Renal pelvis (tissue), 12 donors: ENCODE measurements at places on chromosomes 5 and 9.

GRCh38 chr5:120683580-120683979 is 219.5 kb downstream of the PRR16 start:
- no peak for DNase-seq

DNA sequence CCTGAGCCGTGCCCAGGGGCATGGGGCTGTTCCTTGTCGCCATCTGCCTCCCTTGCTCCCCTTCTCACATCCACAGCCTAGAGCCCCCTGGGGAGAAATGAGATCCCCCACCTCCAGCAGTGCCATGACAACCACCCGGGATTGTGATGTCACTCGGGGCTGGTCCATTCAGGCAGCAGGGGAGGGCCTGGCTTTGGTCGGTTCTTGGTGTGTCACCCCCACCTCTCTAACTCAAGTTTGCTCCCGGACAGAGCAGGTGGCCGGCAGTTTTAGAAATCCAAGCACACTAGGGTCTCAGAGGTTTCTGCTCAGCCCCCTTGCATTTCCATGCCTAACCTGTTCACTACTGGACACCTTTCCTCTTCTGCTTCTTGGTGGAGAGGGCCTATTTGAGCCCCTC is at the start of gene ACTL7B:
TSS of gene ACTL7B (minus strand) at position 99 of the 400 bp plus-strand sequence. CDS start at position 43, 56 bp downstream.
- no peak for DNase-seq

GRCh38 chr5:74017112-74017511 is 391.1 kb downstream of the ARHGEF28 start:
- DNase-seq = no peak

GRCh38 chr9:28332648-28333047 is 759.4 kb upstream of the C9orf72 start:
- DNase-seq = no peak

DNA sequence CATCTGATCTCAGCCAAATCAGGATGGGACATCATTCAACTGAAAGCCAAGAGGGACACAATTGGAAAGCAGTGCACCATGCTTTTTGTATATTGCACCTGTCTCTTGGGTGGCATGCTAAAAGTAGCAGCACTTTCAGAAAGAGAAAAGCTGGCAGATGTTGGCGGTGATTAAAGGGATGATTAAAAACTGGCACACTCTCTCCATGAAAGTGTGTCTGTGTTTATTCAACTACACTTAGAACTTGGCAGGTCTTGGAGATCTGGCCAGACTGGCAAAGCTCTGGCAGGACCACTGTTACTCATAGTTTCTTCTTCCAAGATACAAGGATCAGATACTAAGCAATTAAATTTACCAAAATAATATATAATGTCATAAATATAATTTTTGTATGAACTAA is 112.9 kb upstream of the ELAVL2 start:
- no peak for DNase-seq

DNA sequence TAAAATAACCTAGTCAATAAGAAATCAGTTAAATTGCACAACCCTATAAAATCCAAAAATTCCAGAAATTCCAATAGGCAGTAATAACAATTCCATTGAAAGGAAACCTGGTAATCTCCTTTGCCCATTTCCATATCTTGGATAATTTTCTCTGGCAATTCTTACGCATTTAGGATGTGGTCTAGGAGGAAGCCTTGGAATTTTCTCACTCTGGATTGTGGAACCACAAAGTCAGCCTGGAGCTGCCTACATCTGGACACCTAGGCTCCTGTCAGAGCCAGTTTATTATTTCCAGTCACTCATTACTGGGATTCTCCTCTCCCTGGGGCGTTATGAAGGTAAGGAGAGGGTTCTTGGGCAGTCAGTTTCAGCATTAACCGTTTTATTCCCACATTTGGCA is 40.3 kb upstream of the GNE start:
- no peak for DNase-seq

- DNase-seq = no peak
Observed at GRCh38 chr5:132601071-132601728, 44.4 kb downstream of the RAD50 start.

- no peak for DNase-seq
Observed at GRCh38 chr9:113652355-113653152, 189.0 kb downstream of the RGS3 start.

DNA sequence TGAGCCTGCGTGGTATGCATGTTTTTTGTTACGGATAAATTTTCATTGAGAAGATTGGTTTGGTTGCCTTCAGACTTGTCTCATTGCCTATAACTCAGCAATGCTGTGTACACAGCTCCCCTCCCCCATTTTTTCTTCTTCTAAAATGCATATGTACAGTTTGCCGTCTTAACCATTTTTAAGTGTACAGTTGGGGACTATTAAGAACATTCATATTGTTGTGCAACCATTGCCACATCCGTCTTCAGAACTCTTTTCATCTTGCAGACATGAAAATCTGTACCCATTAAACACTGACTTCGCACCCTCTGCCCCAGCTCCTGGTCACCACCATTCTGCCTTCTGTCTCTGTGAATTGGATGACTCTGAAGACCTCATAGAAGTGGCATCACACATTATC is 6.2 kb downstream of the EXOC3 start:
- no peak for DNase-seq

DNA sequence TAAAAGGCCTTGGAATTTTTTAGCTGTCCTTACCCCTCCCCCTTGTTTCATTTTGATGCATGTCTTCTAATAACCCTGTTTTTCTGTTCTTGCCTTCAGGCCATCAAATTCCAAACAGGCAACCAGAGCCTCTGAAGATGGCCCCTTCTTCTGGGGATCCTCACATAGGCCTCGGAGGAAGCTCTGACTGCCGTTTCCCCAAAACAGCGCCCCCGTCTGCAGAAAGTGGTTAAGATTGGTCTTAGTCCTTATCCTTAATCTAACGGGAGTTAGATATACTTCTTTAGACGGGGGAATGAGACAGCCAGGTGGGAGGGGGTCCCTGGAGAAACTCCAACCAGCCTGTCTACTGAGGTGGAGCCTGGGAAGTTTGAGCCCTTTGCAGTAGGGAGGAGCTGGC is 226.3 kb upstream of the ZNF608 start:
- DNase-seq = no peak

DNA sequence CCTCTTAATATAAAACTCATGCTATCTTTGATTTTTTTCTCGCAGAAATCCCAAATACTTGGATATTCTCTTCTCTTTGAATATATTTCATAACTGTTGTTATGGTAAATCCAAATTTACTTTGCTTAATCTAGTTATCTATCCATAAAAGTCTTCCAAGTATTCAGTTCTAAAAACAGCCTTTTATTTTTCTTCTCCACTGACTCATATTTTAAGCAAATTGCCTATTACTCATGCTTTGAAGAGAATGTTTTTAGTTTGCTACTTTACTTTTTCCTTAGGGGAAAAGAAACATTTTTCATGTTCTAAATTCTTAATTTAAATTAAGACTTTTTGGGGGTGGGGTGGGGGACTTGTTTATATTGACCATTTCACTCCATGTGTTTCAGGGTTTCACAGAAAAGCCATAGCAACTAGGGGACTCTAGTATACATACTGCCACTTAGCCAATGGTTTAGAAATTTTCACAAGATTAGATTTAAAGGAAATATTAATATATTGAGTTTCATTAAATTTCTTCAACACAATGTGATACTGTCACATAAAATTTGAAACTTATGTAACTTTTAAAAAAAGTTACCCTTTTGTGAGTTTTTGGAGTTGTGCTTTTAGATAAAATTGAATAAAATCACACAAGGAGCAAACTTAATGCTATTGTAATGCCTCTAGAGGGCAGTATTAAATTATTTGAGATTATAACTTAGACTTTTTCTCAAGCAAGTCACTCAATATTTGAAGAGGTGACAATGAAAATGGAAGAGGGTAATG is 545.8 kb upstream of the ARRDC3 start:
- peak; percentile 8 for DNase-seq

DNA sequence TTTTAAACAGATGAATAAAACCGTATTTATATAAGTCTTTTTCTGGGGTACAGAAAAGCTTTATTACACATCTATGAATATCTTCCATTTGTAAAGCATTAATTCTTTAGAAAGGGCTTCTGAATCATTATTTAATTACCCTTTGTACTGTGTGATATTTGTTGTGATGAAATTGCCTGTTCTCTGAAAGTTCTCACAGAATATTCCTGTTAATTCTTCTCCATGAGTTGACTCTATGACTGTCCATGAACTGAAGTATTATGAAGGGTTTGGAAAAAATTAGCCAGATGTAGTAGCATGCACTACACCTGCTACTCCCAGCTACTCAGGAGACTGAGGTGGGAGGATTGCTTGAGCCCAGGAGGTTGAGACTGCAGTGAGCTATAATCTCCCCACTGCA is 127.0 kb downstream of the MAN2A1 start:
- no peak for DNase-seq

DNA sequence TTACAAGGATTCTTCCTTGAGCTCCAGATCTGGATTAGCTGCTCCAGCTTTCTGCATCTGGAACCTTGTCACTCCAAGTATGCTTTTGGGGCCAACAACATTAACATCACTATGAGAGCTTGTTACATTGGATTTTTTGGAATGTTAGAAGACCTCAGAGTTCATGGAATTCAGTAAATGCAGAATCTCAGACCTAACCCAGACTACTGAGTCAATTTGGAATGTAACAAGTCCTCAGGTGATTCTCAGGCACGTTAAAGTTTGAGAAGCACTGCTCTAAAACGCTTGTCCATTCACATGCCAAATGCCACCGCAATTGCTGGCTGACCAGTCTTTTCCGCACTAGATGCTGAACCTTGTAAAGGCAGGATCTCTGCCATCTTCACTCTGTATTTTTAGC is 251.4 kb upstream of the TRIM32 start:
- DNase-seq = no peak

GRCh38 chr5:172906436-172906835 is 52.8 kb upstream of the RPL26L1 start:
- DNase-seq = no peak

DNA sequence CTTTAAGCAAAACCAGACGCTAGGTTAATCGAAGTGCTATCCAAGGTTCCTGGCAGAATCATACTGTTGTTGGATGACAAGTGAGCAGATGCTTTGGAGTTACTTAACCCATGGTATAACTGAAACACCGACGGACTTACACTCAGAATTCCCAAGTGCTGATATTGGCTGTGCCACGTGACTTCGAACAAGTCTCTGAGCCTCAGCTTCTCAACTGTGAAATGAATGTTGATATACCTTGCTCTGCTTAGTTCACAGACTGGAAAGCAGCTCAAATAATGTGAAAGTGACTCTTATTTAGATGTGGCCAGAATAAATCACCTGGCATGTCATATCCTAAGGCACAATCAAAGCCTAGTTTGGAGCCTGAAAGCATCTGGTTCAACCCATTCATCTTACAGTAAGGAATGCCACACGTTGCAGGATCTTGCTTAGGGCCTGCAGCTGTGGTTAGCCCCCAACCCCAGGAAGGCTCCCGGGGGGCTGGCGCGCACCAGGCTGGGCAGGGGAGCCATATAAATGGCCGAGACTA is 759 bp downstream of the GEMIN5 start:
- DNase-seq = no peak

DNA sequence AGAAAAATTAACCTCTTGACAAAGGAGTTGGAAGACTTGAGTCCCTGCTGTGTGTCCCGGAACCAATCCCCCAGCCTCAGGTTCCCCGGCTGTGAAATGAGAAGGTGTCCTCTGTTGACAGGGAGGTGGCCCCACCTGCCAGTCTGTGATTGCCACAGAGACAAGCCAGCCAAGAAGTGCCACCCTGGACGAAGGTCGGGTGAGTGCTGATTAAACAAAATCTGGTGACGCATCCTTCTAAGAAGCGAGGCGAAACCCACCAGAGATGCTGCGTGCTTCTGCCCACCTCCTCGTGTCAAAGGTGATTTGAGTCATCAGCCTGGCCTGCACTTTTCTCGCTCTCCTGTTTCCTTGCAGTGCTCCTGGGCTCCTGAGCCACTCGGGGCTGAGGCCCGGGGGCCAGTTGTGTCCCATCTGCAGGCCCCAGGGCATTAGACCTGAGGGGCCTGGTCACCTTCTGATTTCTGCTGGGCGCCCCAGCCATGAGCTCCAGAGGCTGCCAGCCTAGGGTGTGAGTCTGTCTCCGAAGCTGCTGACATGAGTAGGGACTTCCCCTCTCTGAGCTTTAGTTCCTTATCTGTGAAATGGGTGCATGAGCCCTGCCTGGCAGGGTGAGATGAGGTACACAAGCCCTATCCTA is 28.7 kb downstream of the NEK6 start:
- no peak for DNase-seq

- DNase-seq = no peak
Observed at GRCh38 chr5:123786411-123786810, 274.4 kb downstream of the CSNK1G3 start.

GRCh38 chr5:35044649-35045048 is 3.1 kb downstream of the AGXT2 start:
- no peak for DNase-seq

GRCh38 chr5:112663146-112663545 is 74.5 kb upstream of the APC start:
- DNase-seq = no peak

DNA sequence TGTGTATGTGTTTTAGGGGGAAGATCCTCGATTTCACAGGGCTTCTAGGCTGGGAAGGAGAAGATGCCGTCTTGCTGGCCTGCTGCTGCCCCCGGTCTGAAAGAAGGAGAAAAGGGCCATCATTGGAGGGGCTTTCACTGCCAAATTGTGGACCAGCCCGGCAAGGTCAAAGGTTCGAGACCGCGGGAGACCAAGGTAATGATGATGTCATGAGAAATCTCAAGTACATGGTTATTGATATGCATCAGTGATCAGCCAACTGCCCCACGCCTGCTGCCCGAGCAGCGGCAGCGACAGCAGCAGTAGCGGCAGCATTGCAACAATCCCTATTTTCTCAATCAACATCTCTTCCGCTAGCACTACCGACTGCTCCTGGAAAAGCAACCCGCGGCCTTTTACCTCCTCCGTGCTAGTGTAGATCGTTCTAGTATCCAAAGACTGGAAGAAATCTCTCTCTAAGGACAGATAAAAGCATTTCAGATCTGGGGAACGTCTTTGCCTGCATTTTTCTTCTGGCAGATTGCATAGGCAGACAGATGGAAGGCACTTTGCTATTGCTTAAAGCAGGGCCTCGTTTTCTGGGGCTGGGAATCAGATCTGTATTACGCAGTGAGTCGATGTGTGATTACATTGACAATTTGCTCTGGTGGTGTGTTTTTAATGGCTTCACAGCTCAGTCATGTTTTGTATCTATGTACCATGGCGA is 215.3 kb downstream of the MEF2C start:
- DNase-seq = no peak

- DNase-seq = no peak
Observed at GRCh38 chr5:148995791-148996190, 67.1 kb downstream of the SH3TC2 start.

GRCh38 chr5:43320846-43321245 is 7.6 kb upstream of the HMGCS1 start:
- no peak for DNase-seq
